Karpas-422 (cell line): ENCODE measurements at places on chromosomes 1 and 21. TPM values are rescaled to one million over a fixed set of nuclear protein-coding genes. Genes with fewer than 3 reads are reported as not detected.

Gene TNNI3K
- total RNA-seq, result 0.48 and 0.90 TPM in 2 replicates

Gene SPRR2E
- total RNA-seq, result not detected in 2 replicates

Gene FAAH
- total RNA-seq, result 1.3 TPM in 1 of 2 replicates, not detected in the other

Gene CCDC17
- total RNA-seq, result 1.6 and 4.1 TPM in 2 replicates

Gene LRRC3
- total RNA-seq, result not detected in 2 replicates

Gene MARK1
- total RNA-seq, result 0.90 and 1.3 TPM in 2 replicates

Gene RNU1-4
- total RNA-seq, result under 0.01 TPM in 2 replicates
